Stimulated activated CD8-positive, alpha-beta memory T cell treated with anti-CD3 and anti-CD28 coated beads, Interleukin-4, amount 100 ng/mL, for 1 hour (primary cell): ENCODE measurements at places on chromosomes 11 and 22.

- DNase-seq: no peak
Observed at GRCh38 chr11:61797263-61797944, 4.7 kb downstream of the FEN1 start.

DNA sequence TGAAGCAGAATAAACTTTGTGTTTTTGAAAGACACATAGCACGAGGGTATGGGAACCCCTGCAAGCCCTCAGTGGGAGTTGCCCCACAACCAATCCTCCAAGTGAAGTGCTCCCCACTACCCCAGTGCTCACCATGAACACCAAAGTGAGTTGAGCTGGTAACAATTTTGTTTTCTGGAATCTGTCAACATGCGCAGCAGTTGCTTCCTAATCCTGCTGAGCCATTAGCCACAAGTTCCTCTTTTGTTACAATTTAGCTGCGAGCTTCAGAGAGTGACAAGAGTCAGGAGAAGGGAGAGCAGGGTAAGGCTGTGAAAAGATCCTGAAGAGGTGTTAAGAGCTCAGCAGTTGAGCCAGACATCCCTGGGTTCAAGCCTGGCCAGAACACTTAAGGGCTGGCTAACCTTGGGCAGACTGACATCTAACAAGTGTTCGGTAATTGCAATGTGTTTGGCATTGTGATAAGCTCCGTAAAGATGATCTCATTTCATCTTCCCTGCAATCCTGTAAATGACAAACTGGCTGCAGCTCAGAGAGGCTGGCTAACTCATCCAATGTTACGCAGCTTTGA, 24.1 kb upstream of the ASPHD2 start:
- no peak for DNase-seq

GRCh38 chr22:19848298-19849224, 6.1 kb downstream of the GNB1L start:
- DNase-seq: no peak

DNA sequence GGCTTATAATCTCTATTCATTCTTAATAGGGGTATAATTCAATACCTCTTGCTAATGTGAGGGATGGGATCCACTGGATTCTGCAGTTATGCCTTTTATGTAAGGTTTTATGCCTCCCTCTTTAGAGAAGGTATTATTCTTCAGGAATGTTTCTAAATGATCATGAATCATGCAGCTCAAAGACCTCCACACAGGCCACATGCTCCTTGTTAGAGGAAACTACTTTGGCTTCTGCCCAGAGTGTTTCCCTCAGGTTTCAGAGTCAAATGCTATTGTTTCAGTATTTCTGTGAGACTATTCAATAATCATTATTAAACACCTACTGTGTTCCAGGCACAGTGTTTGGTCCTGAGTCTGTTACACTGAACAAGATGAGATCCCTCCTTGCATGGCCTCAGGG, 115.9 kb downstream of the RAB38 start:
- DNase-seq: no peak

DNA sequence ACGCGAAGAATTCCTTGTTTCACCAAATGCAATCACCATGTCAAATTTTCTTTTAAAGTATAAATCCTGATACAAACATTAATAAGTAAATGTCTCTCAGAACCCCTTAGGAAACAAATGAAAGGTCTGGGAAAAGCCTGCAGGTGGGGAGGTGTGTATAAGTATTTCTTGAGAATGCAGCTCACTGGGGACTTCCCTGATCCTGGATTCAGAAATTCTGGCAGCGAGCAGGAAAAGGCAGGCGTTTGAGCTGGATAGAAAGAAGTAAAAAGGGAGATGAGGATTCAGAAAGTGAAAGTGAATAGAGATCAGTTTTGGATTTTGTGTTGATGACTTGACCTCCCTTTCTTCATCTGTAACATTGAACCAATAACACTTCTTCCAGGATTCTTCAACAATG, 68.3 kb upstream of the CTSC start:
- DNase-seq: no peak

GRCh38 chr11:61834278-61835048, 6.4 kb downstream of the FADS2 start:
- peak; percentile 22 for DNase-seq

GRCh38 chr11:80167766-80168165, 726.9 kb upstream of the TENM4 start:
- no peak for DNase-seq

GRCh38 chr11:58286249-58286648, 18.2 kb upstream of the OR10W1 start:
- no peak for DNase-seq

GRCh38 chr11:43984039-43984438, 41.6 kb downstream of the C11orf96 start:
- no peak for DNase-seq

- no peak for DNase-seq
Observed at GRCh38 chr11:130721023-130721681, 195.1 kb downstream of the SNX19 start.

DNA sequence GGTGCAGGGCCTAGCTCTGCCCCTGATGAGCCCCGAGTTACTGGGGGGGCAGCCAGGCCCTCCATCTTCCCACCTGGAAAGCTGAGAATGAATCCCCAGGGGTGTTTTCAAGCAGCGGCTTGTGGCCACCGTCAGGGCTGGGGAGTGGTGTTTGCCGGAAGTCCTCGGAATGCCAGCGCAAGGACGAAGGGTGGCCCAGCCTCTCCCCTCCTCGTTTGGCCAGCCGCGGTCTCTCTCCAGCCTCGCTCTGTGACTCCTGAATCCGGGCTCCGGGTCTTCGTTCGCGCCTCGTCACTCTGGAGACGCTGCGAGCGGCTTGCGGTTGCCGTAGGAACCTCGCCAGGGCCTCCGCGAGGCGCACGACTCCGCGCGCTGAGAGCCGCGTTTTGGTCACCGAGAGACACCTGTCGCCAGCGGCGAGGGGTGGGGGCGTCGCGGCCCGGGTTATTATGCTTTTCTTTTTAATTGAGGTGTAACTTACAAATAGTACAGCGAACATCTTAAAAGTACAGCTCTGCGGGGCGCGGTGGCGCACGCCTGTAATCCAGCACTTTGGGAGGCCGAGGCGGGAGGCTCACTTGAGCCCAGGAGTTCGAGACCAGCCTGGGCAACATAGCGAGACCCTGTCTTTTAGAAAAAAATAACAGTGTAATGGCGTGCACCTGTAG, 6.3 kb upstream of the KDELR3 start:
- DNase-seq: peak; percentile 9

DNA sequence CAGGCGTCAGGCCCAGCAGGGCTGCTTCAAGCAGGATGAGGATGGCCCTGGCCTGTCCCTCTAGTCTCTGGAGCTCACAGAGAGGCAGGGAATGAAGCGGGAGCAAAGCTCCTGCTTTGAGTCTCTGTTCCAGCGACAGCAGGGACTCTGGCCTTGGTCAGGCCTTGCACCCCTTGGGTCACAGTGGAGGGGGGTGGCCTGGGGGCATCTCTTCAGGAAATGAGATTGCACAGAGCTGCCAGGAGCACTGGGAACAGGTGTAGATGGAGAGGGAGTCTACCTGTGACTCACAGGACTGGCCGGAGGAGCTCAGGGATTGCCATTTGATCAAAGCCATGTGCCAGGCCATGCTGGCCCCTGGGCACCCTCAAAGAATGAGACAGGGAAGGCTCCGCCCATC, 1.6 kb downstream of the ANO1 start:
- DNase-seq: no peak

DNA sequence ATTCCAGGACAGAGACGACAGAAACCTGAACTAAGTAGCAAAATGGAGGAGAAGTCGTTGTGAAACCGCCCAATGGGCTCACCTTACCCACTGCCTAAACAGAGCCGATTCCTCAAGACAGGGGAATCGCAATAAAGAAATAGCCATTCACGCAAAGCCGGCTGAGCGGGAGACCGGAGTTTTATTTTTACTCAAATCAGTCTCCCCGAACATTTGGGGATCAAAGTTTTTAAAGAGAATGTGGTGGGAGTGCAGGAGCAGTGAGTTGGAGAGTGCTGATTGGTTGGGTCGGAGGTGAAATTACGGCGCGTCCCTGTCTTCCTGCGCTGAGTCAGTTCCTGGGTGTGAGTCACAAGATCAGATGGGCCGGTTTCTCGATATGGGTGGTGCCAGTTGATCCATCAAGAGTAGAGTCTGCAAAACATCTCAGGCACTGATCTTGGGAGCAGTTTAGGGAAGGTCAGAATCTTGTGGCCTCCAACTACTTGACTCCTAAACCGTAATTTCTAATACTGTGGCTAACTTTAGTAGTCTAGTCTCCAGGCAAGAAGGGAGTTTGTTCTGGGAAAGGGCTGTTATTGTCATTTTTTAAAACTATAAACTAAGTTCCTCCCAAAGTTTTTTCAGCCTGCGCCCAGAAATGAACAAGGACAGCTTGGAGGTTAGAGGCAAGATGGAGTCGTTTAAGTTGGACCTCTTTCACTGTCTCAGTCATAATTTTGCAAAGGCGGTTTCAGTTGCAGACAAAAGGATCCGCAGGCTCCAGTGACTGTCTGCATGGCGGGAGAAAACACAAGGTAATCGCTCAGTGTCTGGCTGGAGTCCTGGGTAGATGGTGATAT, 34.1 kb downstream of the OR4D9 start:
- DNase-seq: no peak

DNA sequence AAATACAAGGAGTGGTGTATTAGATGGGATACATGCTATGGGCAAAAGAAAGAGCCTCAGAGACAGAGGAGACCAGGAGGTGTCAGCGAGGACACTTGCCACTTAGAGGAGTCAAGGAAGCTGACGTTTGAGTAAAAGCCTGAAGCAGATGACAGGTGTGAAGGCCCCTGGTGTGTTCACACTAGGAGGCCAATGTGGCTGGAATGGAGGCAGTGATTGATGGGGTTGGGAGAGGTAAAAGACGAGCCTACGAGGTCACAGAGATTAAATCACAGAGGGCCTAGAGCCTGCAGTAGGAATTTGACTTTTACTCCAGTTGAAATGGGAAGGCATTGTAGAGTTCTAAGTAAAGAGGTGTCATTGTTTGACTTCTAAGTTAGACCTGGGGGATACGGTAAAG, 12.0 kb upstream of the GDPD5 start:
- no peak for DNase-seq

DNA sequence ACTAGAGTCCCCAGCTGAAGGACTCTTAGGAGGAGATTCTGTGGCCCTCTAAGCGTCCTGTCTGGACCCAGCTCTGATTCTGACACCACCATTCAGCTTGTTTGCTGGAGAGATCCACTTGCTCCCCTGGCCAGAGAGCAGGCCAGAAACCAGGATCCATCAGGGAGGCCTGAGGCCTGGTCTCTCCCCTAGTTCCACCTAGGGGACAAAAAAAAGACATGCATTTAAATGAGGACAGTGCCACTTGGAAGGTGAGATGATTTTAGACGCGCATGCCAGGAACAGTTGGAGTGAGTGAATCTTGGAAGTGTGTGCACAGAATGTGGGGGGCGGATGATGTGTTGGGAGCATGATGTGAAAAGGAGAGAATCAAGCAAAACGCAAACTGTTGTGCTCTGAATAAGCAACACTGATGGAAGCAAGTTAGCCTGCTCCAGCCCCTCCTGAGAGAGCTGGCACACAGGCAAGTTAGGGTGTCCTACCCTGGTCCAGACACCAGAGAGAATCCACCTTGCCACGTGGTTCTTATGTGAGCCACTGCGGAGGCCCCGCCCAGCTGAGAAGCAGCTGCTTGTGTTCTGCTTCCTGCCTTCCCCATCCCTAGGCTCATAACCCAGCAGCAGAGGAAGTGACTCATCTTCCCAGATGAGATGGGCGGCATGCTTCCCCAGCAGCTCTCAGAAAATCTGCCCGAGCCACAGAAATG, 8.0 kb upstream of the SLCO2B1 start:
- peak; percentile 51 for DNase-seq

DNA sequence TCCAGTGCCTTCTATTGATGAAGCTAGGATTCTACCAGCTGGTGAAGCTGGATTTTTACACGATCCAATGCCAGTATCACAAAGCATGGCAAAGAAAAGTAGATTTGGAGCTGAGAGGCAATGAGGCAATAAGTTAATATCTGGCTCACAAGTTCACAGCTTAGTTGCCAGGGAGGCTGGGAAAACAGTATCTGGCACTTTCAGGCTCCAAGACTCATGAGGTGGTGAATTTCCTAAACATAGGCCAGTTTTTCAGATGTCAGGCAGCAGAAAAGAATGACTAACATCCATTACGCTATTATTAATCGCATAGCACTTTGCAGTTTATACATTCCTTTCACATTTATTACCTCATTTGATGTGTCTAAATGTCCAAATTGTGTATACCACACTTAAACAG, 122.7 kb downstream of the GRIA4 start:
- no peak for DNase-seq

- no peak for DNase-seq
Observed at GRCh38 chr22:39494471-39495120, 7.5 kb upstream of the MIEF1 start.

DNA sequence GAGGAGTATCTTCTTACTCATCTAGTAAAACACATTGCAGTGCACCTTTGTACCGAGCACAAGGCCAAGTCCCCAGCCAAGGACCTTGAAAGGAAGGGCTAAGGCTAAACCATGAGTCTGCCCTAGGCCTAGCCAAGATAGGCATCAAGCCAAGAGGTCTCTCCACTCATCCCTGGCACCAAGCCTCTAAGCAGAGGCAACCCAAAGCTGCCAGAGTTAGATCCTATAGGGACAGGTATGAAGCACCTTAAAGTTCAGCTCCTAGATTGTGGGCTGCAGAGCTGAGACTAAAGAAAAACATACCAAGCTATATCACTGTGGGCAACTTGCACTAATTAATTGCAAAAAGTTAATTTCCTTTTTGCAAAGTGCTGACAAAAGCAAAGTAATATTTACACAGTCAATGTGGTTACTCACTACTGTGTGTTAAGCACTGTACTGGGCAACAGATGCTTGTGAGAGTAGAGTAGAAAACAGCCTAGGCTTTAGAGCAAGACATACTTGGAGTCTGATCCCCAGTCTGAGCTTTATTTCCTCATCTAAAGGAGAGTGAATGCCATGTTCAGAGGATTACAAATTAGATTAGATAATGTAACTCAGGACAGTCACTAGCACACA, 7.2 kb downstream of the COA4 start:
- DNase-seq: no peak

GRCh38 chr11:58968251-58968711, 29.0 kb downstream of the GLYATL1 start:
- DNase-seq: no peak

DNA sequence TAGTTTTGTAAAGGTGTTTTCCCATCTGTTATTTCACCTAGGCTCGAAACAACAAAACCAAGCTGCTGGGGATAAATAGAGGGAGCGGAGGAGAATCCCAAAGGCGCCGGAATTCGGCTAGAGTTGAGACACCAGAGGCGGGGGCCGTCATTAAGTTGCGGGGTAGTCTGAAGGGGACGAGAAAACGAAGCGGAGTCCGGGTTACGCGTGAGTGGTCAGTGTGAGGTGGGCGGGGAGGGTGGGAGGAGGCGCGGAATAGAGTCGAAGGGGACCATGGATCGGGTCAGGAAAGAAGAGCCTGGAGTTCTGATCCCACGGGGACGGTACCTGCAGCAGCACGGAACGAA, 361 bp downstream of the SRPRA start:
- DNase-seq: no peak

DNA sequence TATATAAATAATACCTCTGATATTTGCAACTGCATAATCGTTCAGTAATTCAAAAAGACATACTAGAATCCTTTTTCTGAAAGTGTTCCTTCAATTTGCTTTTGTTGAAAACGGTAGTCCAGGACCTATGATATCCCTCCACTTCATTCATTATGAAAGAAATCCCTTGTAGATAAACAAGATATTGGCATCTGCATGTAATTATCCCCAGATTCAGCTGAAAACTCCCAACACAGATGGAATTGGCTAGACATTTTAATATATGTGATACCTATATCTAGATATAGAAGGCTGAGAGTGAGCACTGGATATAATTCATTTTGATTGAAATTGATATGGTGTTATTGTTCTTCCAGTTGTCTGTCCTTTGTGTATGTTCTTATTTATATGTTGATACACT, 109.4 kb downstream of the MSANTD4 start:
- DNase-seq: no peak
